ENCODE measurements at places on chromosomes 11 and 22.

DNA sequence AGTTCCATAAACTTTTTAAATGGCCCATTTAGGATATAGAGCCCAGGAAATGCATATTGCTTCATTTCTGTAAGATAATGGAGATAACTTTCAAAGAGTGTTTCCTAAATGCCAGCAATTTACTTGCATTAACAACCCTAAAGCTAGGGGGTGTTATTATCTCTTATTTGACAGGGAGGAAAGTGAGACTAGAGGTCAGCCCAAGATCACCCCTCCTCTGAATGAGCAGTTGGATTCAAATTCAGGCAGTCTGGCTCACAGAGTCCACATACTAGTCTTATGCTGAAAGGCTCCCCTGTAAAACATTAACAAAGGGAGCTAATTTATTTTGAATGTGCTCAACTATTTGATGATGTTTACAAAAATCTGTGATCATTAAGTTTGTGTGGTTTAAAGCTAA is 49.9 kb upstream of the TRIM77 start:
- DNase-seq = no peak

- DNase-seq = no peak
These were observed 706.8 kb downstream of the KCNA4 start for GRCh38 chr11:29309992-29310391.

DNA sequence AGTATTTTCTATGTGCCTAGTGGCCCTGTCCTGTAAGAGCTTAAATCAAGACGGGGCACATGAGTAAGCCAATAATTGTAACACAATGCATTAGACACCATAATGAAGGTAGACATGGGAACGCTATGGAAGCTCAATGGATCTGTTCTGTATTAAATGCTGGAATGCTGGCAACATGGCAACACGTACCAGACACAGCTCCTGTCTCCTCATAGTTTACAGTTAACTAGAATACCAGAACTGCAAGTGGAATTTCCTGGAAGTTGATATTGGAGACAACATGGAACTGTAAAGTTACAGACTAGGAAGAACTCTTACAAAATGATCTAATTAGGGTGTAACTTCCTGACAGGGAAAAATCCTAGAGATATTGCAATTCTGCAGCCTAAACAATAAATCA is 12.4 kb downstream of the P4HA3 start:
- no peak for DNase-seq

- no peak for DNase-seq
These were observed 119.9 kb downstream of the MIAT start for GRCh38 chr22:26777156-26777801.

GRCh38 chr11:2147391-2147790 is 8.2 kb upstream of the IGF2 start:
- DNase-seq = no peak

Data from NCI-H345 (cell line).